Muscle of leg (tissue), 16 donors: ENCODE measurements at places on chromosomes 5 and 9.

DNA sequence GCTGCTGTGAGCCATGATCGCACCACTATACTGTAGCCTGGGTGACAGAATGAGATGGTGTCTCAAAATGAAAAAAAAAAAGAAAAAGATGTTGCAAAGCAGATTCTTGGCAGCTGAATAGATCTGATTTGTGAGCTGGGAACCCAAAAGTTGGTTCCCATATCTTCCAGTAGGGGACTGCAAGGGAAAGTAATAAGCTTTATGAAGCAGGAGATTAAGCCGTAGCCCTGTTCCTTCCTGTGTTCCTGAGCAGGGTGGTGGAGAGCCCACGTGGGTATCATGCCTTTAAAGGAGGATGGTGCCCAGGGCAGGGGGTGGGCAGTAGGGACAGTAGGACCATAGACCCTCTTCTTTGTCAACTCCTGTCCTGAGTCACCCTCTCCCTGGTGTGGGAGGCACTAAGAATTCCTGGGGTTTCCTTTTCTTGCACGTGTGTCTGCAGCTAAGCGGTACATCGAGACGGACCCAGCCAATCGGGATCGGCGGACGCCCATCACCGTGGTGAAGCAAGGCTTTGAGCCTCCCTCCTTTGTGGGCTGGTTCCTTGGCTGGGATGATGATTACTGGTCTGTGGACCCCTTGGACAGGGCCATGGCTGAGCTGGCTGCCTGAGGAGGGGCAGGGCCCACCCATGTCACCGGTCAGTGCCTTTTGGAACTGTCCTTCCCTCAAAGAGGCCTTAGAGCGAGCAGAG, 37.9 kb downstream of the STOM start:
- DNase-seq: peak; percentile 63

DNA sequence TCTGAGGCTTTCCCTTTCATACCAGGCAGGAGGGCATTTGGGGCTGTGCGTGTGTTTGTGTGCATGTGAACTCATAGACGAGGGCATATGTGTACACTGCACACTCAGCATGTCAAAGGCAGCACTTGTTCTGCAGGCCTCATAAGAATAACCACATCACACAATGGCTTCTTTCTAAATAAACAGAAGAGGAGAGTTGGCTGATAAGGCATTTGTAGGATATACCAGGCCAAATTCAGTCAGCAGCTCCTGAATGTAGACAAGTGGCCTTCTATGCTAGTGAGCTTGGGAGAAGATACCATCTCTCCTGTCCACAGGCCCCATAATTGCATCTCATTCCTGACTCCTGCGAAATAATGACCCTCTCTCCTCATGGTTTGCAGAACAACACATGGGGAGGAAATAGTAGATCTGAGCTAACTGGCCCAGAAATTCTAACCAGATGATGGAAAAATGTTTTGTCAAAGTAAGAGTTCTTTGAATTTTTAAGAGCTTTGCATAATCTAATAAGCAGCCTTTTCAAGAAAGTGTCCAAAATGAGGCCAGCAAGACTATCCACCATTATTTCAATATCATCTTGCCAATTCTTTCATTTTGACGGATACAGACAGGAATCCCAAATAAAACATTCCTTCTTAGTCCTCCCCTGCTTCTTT, 60.5 kb upstream of the GAS1 start:
- peak; percentile 84 for DNase-seq

- peak; percentile 59 for DNase-seq
Observed at GRCh38 chr5:73280821-73281746, 108.1 kb downstream of the TMEM174 start.

DNA sequence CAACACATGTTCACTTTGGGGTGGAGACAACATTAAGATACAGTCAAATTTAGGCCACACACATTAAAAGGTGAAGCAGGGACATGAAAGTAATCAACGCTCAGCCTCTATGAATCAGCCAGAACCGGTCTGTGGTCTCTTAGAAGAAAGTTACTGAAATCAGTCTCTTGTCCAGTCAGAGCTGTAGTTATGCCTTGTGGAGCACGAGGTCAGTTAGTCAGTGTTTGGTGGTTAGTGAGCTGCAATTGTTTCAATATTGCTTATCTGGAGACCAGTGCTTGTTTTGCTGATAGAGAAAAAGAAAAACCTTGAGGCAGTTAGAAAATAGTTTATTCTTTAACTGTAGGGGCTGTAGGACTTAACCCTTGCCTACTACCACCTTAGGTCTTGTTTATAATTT, 157.8 kb upstream of the RASEF start:
- no peak for DNase-seq

- no peak for DNase-seq
Observed at GRCh38 chr5:78586251-78586650, 62.3 kb downstream of the LHFPL2 start.

GRCh38 chr5:102223542-102224477, 72.3 kb downstream of the SLCO4C1 start:
- DNase-seq: peak; percentile 22

DNA sequence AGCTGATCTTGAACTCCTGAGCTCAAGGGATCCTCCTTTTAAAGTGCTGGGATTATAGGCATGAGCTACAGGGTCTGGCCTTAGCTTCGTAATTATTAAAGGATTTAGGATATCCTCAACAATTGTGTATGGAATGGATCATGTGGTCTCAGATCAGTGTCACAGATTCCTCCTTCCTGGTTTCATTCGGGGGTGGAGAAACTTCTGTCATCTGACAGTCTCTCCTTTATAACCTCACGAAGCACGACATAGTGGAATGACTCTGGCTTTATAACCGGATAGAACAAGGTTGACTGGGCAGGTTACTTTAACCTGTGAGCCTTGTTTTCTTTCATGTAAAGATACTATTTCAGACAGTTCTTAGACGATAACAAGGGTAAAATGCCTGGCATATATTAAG, 4.4 kb upstream of the GNG10 start:
- no peak for DNase-seq

DNA sequence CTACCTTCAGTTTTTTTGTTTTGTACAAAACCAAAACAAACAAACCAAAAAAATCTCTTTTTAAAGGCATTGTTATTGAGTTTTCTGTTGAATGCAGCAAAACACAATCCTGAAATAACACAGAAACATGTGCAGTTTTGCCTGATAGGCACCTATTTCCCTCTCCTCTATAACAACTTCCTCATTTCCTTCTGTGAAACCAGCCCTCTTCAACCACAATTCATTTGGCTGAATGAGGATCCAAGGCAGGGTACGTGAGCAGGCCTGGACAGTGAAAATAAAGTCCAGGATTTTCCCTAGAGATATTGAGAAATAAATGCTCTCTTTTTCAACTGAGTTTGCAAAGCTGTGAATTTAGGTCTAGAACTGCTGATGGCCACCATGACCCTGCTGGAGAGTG, 134.8 kb upstream of the LARP1 start:
- no peak for DNase-seq

DNA sequence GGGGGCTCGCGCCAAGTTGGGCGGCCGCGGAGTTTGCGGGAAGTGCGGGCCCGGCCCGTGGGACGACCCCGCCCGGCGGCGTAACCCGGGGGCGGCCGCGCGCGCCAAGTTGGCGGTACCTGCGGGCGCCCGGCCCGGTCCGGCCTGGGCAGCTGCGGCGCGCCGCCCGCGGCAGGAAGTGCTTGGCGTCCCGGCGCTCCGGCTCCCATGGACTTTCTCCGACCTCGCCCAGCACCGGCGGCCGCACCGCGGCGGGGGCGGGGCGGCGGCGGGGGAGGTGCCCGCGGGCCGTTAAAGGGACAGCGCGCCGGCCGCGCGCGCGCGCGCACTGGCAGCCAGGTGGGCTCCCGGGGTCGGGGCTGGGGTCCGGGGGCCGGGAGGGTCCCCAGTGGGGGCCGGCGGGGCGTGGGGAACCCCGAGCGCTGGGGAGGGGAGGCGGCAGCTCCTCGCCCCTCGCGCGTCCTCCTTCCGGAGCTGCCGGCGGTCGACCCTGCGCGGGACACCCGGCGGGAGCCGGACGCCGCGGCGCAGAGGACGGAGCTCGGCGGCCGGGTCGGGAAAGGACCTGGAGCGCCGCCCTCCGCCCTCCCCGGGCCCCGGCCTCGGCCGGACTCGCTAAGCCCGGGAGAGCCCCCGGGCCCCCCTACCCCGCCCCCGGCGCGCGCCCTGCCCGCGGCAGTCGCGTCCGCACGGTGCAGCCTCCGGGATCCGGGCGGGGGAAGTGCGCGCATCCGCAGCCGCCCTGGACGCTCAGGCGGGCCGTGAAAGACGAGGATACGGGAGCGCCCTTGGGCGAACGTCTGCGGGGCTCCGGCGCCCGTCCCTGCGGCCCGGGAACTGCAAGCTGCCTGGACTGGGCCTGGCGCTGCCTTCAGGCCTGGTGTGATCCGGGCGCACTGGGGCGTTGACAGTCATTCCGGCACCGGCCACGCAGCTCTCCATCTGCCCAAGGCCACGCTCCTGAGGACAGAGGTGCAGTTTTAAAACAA, at the start of gene NACC2:
Gene NACC2 (minus strand): TSS at position 220 of the 989 bp plus-strand sequence. CDS start 44,768 bp downstream, outside the sequence.
- DNase-seq: peak; percentile 73

GRCh38 chr9:96491079-96491879, 41.3 kb downstream of the HABP4 start:
- no peak for DNase-seq

DNA sequence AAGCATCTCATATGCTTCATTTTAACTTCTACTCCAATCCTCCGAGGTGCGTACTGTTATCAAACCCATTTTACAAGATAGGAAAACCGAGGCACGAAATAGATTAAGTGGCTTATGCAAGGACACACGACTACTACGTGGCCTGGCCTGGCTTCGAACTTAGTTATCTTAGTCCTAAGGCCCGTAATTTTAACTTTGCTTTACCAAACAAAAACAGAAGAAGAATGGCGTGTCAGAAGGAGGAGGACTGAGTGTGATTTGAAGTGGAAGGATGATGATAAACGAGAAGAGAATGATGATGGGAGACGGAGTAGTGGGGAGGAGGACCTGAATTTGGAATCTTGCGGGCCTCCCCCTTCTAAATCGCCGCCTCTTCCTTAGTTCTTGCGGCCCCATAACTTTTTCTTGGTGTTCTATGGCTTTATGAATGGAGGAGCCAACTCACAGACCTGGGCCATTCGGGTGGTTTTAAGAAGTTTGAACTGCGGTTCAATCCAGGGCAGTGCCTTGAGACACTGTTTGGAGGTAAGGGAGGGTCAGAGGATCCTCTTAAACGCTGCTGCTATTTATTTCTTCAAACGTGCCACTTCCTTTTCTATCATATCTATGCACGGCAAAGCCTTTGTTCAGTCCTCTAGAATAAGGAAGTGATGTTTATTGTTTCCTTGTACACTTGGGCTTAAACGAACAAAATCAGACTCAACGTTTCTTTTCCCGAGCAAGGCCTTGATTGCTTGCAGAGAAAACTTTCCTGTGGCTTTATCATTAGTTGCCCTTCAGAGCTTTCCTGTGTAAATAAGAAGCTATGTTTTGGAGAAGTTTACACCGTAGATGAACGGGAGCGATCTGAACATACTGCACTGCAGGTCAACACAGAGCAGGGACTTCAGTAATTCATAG, 795 bp downstream of the CNOT8 start:
- DNase-seq: peak; percentile 43

GRCh38 chr9:93059715-93060578, 1.4 kb downstream of the SUSD3 start:
- DNase-seq: no peak

- DNase-seq: no peak
Observed at GRCh38 chr5:61279725-61280124, 52.3 kb upstream of the ZSWIM6 start.

GRCh38 chr5:54756301-54756700, 229.1 kb downstream of the ESM1 start:
- DNase-seq: no peak

GRCh38 chr9:132782037-132782436, 96.0 kb downstream of the AK8 start:
- no peak for DNase-seq

DNA sequence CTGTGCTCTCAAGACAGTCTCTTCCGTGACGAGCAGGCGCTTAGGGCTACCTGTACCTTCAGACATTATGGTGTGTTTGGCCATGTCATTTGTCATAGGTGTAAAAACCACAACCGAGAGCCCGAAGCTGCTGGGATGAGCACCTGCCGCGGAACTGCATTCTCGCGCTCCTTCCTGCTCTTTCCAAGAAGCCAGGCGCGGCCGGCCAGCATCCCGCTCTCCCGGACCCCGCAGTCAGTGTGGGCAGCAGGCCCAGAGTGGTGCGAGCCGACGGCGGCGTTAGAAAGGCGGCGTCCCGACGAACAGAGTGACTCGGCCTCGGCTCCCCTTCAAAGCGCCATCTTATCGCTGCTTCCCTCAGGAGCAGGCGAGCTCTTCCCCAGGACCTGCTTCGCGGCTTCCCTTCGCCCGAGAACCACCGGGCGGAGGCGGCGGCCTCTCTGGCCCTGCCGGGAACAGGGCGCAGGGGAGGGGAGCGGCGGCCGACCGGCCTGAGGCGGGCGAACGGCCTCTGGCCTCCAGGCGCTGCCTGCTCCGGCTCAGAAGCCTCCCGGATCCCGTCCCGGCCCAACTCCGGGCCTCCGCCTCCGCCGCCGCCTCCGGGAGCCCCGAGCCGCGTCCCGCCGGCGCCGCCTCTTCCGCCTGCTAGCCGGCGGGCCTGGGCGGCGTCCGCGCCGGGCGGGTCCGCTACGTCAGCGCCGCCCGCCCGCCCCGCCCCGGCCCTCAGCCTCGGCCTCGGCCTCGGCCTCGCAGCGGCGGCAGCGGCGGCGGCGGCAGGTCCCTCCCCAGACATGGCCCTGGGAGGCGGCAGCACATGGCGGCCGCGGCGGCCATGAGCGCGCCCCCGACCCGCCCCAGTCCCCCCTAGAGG, at the start of gene FAM120A:
Gene FAM120A (plus strand): TSS at position 741 of the 871 bp plus-strand sequence. CDS start 231 bp downstream, outside the sequence.
- peak; percentile 93 for DNase-seq

DNA sequence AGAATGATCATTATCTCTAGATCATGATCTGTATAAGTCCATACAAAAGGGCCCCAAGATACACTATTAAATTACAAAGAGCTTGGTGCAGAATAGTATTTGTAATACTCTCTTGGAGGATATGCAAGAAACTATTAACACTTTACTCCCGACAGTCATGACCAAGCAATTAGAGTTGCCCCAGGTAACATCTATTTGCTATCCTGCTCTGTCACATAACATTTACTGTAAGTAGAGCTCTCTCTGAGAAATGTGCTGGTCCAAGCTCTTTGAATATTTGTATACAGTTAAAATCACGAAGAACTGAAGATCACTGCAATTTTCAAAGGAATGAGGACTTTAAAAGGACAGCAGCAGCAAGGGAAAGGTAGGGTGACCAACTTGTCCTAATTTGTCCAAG, 553.7 kb downstream of the RAB3C start:
- DNase-seq: no peak

DNA sequence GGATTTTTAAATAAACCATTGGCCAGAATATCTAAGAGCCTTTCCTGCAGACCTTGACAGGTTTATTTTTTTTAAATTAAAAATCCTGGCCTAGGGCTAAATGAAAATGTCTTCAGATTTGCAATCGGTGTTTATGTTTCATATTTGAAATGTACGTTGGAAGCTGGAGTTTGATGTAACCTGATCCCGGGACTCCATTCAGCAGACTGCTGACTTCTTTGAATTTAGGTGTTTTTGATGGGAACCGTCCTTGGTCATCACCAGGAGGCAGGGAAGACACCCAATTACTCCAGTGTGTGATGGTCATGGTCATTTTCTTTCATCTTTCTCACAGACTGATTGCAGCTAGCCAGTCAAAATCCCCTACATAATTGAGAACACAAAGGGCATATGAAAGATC, 60.1 kb upstream of the BRINP1 start:
- DNase-seq: no peak
